ENCODE measurements at places on chromosomes 12 and 14. TPM values are rescaled to one million over a fixed set of nuclear protein-coding genes. Genes with fewer than 3 reads are reported as not detected.

The POTEG gene
- not detected for total RNA-seq

The HHIPL1 gene
- 1.6 TPM for total RNA-seq

The RDH16 gene
- total RNA-seq: not detected

The SERPINA9 gene
- not detected for total RNA-seq

The C12orf76 gene
- 7.1 TPM for total RNA-seq

The KRT6C gene
- total RNA-seq: 11.7 TPM

The TMEM233 gene
- not detected for total RNA-seq

The CEBPE gene
- not detected for total RNA-seq

The ACOT6 gene
- total RNA-seq: not detected

The DCAF4 gene
- 16.7 TPM for total RNA-seq

The SMOC1 gene
- total RNA-seq: 15.4 TPM

The SLC17A8 gene
- total RNA-seq: not detected

The CATSPERB gene
- not detected for total RNA-seq

The ANKRD33 gene
- total RNA-seq: not detected

The STON2 gene
- total RNA-seq: 81.2 TPM

The SERPINA12 gene
- total RNA-seq: not detected

The CLEC2A gene
- not detected for total RNA-seq

The GNS gene
- total RNA-seq: 45.6 TPM

The MAPK1IP1L gene
- 61.6 TPM for total RNA-seq

The POTEM gene
- not detected for total RNA-seq

The SIX4 gene
- total RNA-seq: 9.5 TPM

The STXBP6 gene
- not detected for total RNA-seq

The DTX1 gene
- total RNA-seq: not detected

The CSRNP2 gene
- 14.9 TPM for total RNA-seq

The SIRT4 gene
- total RNA-seq: 0.49 TPM

The OR6C65 gene
- not detected for total RNA-seq

The TSPAN19 gene
- total RNA-seq: 0.55 TPM

The SSTR1 gene
- not detected for total RNA-seq

The STAB2 gene
- total RNA-seq: not detected

The ACSS3 gene
- 6.4 TPM for total RNA-seq

The ANP32D gene
- total RNA-seq: not detected

The FOXN4 gene
- not detected for total RNA-seq

The ASCL1 gene
- not detected for total RNA-seq

The CD163L1 gene
- 0.38 TPM for total RNA-seq

The AQP6 gene
- 0.47 TPM for total RNA-seq

The JPH4 gene
- total RNA-seq: not detected

The ALKBH2 gene
- total RNA-seq: 22.8 TPM

The KLHL33 gene
- not detected for total RNA-seq

The PPP4R4 gene
- total RNA-seq: 17.3 TPM

The RNASE1 gene
- total RNA-seq: not detected

The ERP27 gene
- total RNA-seq: 0.19 TPM

The RPGRIP1 gene
- not detected for total RNA-seq

The CABP1 gene
- not detected for total RNA-seq

The TMEM229B gene
- total RNA-seq: 3.0 TPM

The COCH gene
- 0.23 TPM for total RNA-seq

The TRPV4 gene
- total RNA-seq: 1.6 TPM

The FAM181A gene
- total RNA-seq: 0.80 TPM

The HSPB8 gene
- 0.39 TPM for total RNA-seq

The IRF2BPL gene
- 75.9 TPM for total RNA-seq

The FAM90A1 gene
- total RNA-seq: not detected

The CACNA1C gene
- total RNA-seq: not detected

The SPIC gene
- not detected for total RNA-seq

The SLC16A7 gene
- total RNA-seq: 5.2 TPM

The TSPAN8 gene
- not detected for total RNA-seq

The HOXC13 gene
- total RNA-seq: 6.0 TPM

The ITGA7 gene
- 0.08 TPM for total RNA-seq

The SLC25A21 gene
- 0.34 TPM for total RNA-seq

The COX8C gene
- not detected for total RNA-seq

Measured in hair follicular keratinocyte (primary cell).